ENCODE measurements at places on chromosomes 7 and 10.

GRCh38 chr7:143392875-143393266 is 11.7 kb downstream of the ZYX start:
- DNase-seq, result no peak

DNA sequence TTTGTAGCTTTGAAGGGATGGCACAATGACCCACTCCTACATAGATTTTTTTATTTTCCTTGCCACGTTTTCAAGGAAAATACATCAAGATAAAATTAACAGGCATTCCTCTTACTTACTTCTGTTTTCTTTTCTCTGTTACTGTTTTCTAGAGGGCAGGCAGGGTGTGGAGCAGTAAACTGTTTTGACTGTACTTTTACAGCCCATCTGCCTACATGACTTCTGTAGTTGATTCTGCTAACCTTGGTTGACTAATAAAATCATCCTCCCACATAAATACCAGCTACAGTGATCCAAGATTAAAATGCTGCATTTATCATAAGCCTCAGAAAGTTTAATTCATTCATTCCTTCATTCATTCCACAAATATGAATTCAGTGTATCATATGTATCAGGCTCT is 158.5 kb downstream of the TRIL start:
- DNase-seq, result no peak

GRCh38 chr10:77297393-77297739 is 340.2 kb downstream of the KCNMA1 start:
- no peak for DNase-seq

DNA sequence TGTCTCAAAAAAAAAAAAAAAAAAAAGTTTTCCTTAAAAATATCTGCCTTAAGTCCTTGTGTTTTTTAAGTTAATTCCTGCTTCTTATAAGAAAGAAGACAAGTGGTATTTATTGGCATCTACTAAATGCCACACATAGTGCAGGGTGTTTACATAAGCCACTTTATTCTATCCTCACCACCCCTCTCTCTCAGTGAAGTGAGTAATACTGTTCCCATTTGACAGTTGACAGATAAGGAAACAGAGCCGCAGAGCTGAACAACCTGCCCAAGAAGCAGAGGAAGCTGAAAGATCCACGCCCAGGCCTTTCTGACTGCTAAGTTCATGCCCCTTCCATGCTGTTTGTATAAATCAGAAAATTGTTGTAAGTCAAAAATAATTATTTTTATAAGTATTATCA is 54.1 kb downstream of the ABLIM1 start:
- DNase-seq, result no peak

Data from NAMALWA (cell line).